ENCODE measurements at places on chromosomes 5 and 9.

- no peak for DNase-seq
These were observed 45.4 kb upstream of the TDRD7 start for GRCh38 chr9:97366476-97366875.

GRCh38 chr9:99947395-99947794, 40.9 kb downstream of the STX17 start:
- DNase-seq: no peak

DNA sequence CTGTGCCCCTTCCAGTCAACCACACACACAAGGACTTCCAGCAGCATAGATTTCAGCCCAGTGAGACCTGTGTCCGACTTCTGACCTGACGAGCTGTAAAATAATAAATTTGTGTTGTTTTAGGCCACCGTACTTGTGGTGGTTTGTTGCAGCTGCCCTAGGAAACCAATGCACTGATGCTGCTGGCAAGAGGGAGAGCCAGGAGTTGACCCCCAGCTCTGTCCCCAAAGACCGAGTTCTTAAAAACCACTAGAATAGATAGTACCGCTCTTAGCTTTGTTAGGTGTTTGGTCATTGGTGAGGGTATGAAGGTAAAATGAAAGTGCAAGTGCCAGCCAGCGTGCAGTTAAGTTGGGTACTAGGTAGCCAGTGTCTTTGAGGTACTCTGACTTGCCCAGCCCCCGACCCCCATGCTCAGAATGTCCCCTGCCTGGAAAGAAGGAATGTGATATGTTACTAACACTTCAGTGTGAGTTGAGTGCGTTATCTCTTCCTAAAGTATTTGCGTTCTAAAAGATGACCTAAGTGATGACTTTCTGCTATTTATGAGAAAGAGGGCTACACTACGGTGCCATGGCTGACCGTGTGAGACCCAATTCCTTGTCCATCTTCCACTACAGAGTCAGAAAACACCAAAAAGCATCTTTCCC, 185.6 kb downstream of the AOPEP start:
- no peak for DNase-seq

GRCh38 chr9:133366435-133366834, 9.4 kb downstream of the SURF4 start:
- DNase-seq: no peak

- DNase-seq: no peak
These were observed 80.2 kb downstream of the SREK1 start for GRCh38 chr5:66224274-66224673.

DNA sequence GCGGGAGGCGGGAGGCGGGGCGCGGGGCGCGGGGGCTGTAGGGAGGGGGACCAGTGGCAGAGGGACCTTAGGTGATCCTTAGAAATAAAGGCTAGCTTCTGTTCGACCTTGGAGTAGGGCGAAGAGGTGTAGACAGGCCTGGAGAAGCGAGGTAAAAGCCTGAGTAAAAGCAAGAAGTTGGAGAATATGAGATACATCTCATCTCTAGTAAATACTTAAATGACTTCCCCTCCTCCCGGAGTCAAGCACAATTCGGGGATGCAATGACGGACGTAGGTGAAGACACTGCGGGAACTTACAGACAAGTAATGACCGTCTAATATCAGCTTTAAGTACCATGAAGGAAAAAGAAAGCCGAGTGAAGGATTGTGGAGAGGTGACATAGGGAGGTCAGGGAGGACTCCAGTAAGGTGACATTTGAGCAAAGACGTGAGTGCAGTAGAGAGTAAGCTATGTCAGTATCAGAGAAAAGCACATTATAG, 466 bp downstream of the SMC2 start:
- no peak for DNase-seq

All from fibroblast of gingiva (primary cell).